ENCODE measurements at places on chromosomes 2 and 18.

DNA sequence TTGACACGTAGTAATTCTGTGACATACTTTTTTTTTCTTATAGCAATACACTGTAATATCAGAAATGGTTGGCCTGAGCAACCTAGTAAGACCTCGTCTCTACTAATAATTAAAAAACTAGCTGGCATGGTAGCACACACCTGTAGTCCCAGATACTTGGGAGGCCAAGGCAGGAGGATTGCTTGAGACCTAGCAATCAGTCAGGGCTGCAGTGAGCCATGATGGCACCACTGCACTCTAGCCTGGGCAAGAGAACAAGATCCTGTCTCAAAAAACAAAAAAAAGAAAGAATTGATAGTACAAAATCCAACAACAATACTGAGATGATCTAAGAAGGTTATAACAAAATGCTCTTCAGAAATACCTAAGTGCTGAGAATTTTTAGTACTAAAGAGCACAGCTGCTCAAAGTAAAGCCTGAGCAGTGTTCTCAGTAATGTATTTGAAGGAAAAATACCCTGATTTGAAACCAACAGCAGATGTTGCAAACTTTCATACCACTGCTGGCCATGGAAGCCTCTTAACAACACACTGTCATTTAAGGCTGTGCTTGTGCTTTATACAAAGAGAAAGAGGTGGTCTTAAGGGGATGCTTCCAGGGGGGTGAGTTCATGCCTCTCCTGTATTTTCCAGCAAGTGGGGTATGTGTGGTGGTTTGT, 132.6 kb upstream of the CDCA7 start:
- no peak for DNase-seq

- no peak for DNase-seq
Measured at GRCh38 chr2:37306024-37306423, 18.6 kb downstream of the PRKD3 start.

GRCh38 chr2:8737571-8738175, 55.8 kb downstream of the ID2 start:
- no peak for DNase-seq

DNA sequence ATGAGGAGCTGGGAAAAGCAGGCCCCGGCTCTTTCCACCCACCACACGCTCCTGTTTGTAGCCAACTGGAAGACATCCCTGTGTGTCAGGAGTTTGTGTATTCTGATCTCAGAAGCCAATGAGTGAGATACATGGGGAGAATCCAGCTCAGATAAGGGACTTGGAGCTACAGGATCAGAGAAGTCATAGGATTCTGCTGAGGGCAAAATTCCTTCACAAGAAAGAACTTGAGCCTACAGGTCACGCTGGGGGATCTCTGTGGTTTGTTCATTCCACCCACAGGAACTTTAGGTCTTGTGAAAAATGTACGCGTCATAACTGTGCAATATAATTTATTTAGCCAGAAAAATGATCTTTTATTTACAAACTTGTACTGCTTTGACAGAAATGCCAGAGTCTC, 80.1 kb upstream of the SMIM21 start:
- DNase-seq, result no peak

- DNase-seq, result peak; percentile 1
Measured at GRCh38 chr18:44047585-44047984, 633.1 kb upstream of the SETBP1 start.

GRCh38 chr2:8679567-8679826, 2.4 kb upstream of the ID2 start:
- no peak for DNase-seq

GRCh38 chr2:283996-284794, 3.7 kb downstream of the ALKAL2 start:
- no peak for DNase-seq

DNA sequence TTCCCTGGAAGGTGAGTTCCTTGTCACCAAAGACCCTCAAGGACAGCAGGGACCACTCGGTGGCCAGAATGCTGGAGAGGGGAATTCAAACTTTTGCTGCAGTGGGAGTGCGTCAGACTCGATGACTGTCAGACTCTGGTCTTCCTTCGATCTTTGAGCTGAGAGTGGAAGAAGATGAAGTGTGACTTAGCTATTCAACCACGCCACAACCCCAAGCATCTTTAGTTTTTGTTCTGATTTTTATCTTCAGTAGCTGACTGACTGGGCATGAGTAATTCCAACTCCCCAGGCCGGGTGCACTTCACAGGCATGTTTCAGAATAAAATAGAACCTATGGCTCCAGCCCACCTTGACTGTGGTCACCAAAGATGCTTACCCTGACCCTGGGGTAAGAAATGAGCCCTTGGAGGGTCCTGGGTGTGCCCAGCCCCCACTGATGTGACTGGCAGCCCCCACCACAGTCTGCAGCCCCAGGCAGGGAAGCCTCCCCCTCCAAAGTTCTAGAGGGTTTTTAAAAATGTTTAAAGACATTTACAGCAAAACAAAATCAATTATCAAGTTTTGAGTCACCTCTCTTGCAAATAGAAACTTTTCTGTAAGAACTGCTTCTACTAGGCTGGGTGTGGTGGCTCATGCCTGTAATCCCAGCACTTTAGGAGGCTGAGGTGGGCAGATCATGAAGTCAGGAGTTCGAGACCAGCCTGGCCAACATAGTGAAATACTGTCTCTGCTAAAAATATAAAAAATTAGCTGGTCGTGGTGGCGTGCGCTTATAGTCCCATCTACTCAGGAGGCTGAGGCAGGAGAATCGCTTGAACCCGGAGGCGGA, 24.9 kb upstream of the YWHAQ start:
- peak; percentile 79 for DNase-seq

DNA sequence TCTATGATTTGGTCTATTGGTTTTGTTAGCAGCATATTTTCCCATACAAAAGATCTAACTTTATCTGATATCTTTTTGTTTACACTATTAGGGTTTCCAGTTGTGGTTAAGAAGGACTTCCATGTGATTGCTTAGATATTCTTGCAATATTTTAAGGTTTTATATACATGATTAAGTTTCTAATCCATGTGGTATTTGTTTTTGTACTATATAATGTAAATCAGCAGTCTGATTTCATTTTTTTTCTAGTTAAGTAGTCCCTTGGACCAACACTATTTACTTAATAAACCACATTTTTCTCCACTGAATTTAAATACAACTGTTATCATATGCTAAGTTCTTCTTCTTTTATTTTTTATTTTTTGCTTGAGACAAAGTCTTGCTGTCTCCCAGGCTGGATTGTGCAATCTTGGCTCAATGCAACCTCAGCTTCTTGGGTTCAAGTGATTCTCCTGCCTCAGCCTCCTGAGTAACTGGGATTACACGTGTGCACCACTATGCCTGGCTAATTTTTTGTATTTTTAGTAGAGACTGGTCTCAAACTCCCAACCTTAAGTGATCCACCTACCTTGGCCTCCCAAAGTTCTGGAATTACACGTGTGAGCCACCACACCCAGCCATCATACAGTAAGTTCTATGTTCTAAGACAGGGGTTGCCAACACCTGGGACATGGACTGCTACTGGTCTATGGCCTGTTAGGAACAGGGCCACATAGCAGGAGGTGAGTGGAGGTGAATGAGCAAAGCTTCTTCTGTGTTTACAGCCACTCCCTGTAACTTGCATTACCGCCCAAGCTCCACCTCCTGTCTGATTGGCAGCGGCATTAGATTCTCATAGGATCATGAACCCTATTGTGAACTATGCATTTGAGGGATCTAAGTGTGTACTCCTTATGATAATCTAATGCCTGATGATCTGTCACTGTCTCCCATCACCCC, 58.5 kb upstream of the RAB27B start:
- peak; percentile 19 for DNase-seq

DNA sequence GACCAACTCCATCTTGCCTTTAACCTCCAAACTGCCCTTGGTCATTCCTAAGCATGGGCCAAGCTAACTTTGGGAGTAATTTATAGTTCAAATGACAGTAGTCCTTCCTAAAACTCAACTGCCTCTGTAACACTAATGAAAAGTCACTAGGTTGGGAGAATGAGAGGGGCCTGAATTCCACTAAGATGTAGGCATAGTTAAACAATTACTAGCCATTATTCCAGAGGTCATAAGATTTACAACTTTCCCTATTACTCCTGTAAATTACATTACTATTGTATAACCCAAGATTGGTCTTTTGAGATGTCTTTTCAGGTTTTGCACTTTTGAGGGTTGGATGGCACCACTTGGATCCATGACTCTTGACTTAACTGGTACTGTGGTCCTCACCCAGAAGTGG, 94.6 kb downstream of the SPP2 start:
- no peak for DNase-seq

- DNase-seq, result no peak
Measured at GRCh38 chr2:132915812-132916549, 246.0 kb upstream of the LYPD1 start.

- DNase-seq, result no peak
Measured at GRCh38 chr18:56161566-56162260, 476.7 kb downstream of the TXNL1 start.

GRCh38 chr2:62410015-62410453, 96.0 kb downstream of the TMEM17 start:
- DNase-seq, result peak; percentile 14

GRCh38 chr2:180062178-180062577, 55.1 kb upstream of the CWC22 start:
- no peak for DNase-seq

DNA sequence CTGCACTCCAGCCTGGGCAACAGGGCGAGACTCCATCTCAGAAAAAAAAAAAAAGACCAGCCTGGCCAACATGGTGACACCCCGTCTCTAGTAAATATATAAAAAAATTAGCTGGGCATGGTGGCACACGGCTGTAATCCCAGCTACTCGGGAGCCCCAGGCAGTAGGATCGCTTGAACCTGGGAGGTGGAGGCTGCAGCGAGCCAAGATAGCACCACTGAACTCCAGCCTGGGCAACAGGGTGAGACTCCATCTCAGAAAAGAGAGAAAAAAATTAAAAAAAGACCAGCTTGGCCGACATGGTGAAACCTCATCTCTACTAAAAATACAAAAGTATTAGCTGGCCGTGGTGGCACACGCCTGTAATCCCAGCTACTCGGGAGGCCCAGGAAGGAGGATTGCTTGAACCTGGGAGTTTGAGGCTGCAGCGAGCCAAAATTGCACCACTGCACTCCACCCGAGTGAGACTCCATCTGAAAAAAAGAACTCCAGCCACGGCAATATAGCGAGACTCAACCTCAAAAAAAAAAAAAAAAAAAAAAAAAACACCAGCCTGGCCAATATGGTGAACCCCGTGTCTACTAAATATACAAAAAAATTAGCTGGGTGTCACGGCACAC, 346.1 kb upstream of the PLGLB2 start:
- DNase-seq, result no peak

DNA sequence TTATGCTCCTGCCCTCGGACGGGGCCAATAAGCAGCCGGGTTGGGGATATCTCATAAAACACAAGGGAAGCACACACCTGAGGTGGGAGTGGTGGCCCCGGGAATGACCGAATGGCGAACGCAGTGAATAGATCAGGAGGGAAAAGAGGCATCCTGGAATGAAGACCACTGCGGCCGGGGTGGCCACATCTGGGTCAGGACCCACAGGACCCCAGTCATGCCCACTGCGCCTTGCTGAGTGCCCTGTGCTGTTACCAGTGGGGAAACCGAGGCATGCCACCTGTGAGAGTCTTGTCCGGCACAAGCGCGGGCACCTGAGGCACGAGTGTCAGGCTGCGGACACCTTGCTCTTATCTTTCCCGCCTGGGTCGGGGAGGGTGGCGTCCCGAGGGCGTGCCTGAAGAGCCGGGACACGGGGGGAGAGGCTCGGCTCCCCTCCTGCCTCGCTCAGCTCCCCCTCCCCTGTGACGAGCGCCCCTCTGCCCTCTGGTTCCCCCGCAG, 1.6 kb downstream of the PDCD1 start:
- DNase-seq, result no peak

GRCh38 chr2:137175246-137175645, 409.9 kb downstream of the THSD7B start:
- no peak for DNase-seq

- DNase-seq, result no peak
Measured at GRCh38 chr2:119385466-119385865, 18.7 kb downstream of the DBI start.

GRCh38 chr18:74368901-74369705, 53.5 kb downstream of the C18orf63 start:
- DNase-seq, result no peak

GRCh38 chr2:197847651-197848401, 43.4 kb downstream of the PLCL1 start:
- DNase-seq, result no peak

- peak; percentile 2 for DNase-seq
Measured at GRCh38 chr2:194815475-194815874, 841.6 kb upstream of the SLC39A10 start.

DNA sequence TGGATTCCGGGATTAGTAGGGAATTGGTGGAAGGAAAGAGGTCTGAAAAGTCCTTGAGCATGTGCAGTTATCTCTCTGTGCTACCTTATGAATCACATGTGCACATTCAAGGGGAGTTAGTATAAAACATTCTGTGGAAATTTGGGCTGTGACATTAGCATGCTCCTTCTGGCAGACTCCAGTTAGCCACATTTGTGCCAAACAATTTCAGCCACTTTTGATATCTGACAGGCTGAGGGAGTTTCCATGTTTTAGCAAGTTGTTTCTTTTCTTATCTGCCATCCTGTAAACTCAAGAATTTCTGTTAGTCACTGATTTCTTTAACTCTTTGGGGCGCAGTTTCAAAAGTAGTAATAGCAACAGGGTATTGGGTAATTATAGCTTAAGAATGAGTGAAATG, 28.3 kb upstream of the GYPC start:
- DNase-seq, result peak; percentile 91

DNA sequence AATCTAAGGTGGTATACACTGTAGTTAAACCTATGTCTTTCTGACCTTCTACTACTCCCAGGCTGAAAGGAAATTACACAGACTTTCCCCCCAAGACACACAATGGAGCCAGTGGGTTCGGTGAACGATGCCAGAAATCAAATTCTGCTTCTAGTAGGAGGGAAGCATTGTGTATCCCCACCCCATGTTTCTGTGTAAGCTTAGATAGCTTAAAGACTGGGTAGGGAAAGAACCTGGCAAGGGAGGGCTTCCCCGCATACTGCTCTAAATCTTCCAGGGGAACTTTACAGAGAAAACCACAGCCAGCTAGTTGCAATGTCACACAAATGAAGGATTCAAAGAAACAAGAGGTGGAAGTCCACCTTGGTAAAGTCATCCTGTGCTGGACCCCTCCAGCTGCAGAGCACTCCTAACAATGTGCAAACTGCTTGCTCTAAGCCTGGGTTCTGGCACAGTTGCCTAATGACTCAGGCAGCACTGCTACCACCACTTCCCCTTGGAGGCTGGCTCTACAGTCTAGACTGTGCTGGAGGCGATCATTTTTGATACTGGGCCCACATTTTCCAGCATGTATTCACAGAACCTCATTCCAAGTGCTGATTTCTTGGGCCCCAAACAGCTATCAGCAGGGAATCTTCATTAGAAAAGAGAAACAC, 47.5 kb downstream of the TRIB2 start:
- peak; percentile 39 for DNase-seq

GRCh38 chr18:79962835-79963657, 1.4 kb upstream of the HSBP1L1 start:
- no peak for DNase-seq

- no peak for DNase-seq
Measured at GRCh38 chr18:26804519-26804918, 61.0 kb downstream of the AQP4 start.

All from fibroblast of pulmonary artery (primary cell).